ENCODE measurements at places on chromosomes 5 and 9. TPM values are rescaled to one million over a fixed set of nuclear protein-coding genes. Genes with fewer than 3 reads are reported as not detected.

Gene CYLC2
- not detected for polyA plus RNA-seq

Gene SLC1A1
- polyA plus RNA-seq, result 10.8 TPM

Gene PRDM9
- polyA plus RNA-seq, result not detected

Gene OMD
- 3.0 TPM for polyA plus RNA-seq

Gene LRRC19
- polyA plus RNA-seq, result not detected

Gene C9orf153
- polyA plus RNA-seq, result 0.98 TPM

Gene GAPVD1
- polyA plus RNA-seq, result 25.3 TPM

Gene UBE2QL1
- polyA plus RNA-seq, result 32.3 TPM

Gene CATSPER3
- not detected for polyA plus RNA-seq

Gene SNX2
- 333 TPM for polyA plus RNA-seq

Gene TRIM7
- not detected for polyA plus RNA-seq

Data from Purkinje cell (primary cell).